Coronary artery (tissue), 2 donors: ENCODE measurements at places on chromosomes 13 and 19.

GRCh38 chr13:75715601-75716523 is 79.7 kb downstream of the LMO7 start:
- no peak for DNase-seq

- DNase-seq, result no peak
Measured at GRCh38 chr13:111535523-111535811, 215.0 kb downstream of the TEX29 start.

DNA sequence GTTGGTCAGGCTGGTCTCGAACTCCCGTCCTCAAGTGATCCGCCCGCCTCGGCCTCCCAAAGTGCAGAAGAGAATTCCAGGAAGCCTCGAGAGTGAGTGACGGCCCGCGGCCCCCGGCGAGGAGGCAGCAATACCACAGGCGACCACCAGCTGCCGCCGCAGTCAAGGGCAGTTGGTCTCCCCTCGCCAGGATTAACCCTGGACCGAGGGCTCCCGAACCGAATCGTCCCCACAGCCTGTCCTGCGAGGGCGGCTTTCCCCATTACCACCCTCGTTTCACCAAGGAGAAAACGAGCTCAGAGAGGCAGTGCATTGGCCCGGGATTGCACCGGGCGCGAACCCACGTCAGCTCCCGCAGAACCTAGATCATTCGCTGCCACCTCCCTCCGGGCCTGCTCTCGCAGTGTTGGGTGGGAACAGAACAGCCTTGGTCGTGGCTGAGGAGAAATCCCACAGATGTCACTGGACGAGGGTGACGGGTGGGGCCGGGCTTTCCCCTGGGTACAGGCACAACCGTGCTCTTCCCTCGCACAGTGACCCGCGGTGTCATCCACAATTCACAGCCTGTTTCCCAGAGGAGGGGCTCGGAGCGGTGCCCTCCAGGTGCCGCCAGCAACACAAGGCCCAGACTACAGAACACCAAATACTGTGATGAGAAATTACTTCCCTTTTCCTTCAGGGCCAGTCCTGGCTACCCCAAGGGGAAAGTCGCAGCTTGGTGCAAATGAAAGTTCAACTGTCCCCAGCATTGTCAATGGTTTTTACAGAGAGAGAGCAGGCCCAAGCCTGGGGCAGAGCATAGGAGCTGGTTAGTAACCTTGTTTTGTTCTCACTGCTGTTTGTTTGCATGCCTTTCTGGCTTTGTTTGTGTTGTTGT is 24.8 kb downstream of the C2CD4C start:
- no peak for DNase-seq

DNA sequence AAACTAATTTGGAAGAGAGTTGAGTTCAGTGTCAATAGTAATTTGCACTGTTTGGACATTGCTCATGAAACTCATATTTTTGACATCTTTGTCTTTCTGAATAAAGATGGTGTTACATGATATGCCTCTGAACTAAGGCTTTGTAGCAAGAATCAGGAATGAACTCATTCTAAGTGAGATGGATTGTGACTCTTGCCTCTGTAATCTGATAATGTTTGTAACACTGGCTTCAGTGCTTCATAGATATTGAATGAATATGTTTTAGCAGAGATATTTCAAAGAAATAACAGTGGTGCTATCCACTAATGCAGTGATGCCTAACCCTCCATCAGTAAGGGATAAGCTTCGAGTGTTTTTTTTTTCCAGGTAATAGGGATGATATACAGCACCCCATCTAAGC is 32.9 kb downstream of the TEX26 start:
- DNase-seq, result no peak

DNA sequence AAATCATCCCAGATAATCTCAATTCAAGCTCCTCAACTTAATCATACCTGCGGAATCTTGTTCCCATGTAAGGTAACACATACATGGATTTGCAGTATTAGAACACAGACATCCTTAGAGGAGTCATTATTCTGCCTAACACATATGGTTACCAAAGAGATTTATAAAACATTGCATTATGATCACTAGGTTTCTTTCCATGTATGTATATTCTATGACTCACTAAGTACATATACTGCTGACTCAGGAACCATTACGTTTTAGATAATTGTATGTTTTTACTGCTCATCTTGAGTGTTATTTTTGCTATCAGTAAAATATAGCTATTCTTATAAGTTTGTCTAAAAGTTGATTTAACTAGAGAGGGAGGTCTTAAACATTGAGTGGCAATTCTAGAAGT is 182.9 kb downstream of the SLITRK6 start:
- no peak for DNase-seq

GRCh38 chr13:83248751-83249150 is 633.5 kb downstream of the SLITRK1 start:
- no peak for DNase-seq

- no peak for DNase-seq
Measured at GRCh38 chr13:101858860-101859259, 406.4 kb downstream of the ITGBL1 start.

DNA sequence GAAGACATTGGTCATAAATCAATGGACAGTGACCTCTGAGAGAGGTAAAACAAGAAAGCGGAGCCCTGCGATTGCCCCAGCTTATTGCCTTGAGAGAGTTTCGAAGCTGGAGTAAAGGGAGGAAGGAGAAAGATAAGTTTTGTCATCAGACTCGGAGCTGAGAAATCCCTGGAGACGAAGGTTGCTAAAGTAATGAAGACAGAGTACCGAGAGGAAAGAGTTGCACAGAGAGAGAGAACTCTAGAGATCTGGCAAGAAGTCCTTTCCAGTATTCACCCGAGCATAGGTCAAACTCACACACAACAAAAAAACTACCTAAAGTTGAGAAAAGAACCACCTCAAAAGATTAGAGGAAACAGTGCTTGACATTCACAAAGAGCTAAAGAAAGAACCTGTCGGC is 472.0 kb downstream of the DACH1 start:
- no peak for DNase-seq

- DNase-seq, result no peak
Measured at GRCh38 chr19:54616821-54617560, 13.3 kb upstream of the LILRB1 start.

GRCh38 chr19:4358709-4359626 is 15.6 kb downstream of the MPND start:
- DNase-seq, result no peak

DNA sequence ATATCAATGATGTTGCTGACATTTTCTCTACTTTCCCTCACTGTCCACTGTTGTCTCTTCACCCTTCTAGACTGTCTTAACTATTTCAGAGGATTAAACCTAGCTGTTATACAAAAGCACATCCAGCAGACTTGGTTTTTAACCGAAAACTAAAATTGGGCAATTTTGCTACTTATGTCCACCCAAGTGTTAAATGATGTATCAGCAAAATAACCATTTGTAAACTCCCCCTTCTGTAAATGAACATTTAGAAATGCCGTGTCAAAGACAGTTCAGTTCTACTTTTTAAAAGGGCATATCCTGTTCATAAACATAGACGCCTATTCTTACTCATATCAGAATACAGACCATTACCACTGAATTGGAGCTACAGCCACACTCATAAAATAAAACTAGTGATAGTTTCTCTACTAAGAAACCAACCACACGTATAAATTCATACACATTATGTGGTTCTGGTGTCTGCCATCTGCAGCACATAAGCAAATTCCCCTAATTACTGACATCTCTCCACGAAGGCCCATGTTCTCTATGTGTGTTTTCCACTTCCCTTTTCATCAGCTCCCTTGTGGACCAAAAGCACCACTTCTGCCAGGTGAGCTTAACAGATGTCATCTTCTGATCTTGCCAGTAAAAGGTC is 1091.8 kb downstream of the PCDH9 start:
- DNase-seq, result no peak

GRCh38 chr13:48478391-48478790 is 54.5 kb downstream of the RCBTB2 start:
- DNase-seq, result no peak

GRCh38 chr13:24203811-24204210 is 43.3 kb downstream of the SPATA13 start:
- DNase-seq, result no peak

DNA sequence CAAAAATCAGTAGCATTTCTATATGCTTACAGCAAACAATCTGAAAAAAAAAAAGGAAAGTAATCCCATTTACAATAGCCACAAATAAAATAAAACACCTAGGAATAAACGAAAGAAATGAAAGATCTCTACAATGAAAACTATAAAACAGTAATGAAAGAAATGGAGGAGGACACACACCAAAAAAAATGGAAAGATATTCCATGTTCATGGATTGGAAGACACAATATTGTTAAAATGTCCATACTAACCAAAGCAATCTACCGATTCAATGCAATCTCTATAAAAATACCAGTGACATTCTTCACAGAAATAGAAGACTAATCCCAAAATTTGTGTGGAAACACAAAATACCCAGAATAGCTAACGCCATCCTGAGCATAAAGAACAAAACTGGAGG is 4.7 kb downstream of the FCGBP start:
- no peak for DNase-seq
